ENCODE measurements at places on chromosomes 3 and 15. TPM values are rescaled to one million over a fixed set of nuclear protein-coding genes. Genes with fewer than 3 reads are reported as not detected.

GRAMD2A gene
- total RNA-seq, result 0.47 TPM

LRRN1 gene
- total RNA-seq, result not detected

ATP13A4 gene
- not detected for total RNA-seq

SNX22 gene
- total RNA-seq, result 2.0 TPM

VGLL3 gene
- under 0.01 TPM for total RNA-seq

CAPN3 gene
- total RNA-seq, result not detected

CA12 gene
- total RNA-seq, result 194 TPM

INAFM2 gene
- 2.6 TPM for total RNA-seq

EPB42 gene
- not detected for total RNA-seq

PROS1 gene
- total RNA-seq, result 2.7 TPM

UROC1 gene
- not detected for total RNA-seq

SEMA5B gene
- 0.07 TPM for total RNA-seq

GOLGA6D gene
- not detected for total RNA-seq

ONECUT1 gene
- total RNA-seq, result not detected

CCDC39 gene
- total RNA-seq, result not detected

P2RY13 gene
- not detected for total RNA-seq

INKA1 gene
- 0.81 TPM for total RNA-seq

LDHAL6B gene
- total RNA-seq, result not detected

TGM5 gene
- not detected for total RNA-seq

Measured in Caki2 (cell line).